ENCODE measurements at places on chromosomes 12 and 14. TPM values are rescaled to one million over a fixed set of nuclear protein-coding genes. Genes with fewer than 3 reads are reported as not detected.

ATL1 gene
- polyA plus RNA-seq = 1.3 TPM

DNA sequence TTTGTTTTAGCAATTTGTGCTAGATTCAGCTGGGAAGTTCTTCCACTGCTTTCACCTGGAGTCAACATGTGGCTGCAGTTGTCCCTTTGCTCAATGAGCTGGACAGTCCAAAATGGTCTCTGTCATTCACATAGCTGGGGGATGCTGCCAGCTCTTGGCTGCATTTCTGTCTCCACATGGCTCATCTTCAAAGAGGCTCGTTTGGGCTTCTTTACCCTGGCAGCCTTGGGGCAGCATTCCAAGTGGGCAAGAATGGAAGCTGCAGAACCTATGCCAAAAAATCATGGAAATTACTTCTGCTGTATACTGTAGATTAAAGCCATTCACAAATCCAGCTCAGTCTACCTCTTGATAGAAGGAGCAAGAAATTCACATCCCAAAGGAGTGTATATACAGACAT lies 199.1 kb downstream of the SLC5A8 start:
- DNase-seq = no peak

DNA sequence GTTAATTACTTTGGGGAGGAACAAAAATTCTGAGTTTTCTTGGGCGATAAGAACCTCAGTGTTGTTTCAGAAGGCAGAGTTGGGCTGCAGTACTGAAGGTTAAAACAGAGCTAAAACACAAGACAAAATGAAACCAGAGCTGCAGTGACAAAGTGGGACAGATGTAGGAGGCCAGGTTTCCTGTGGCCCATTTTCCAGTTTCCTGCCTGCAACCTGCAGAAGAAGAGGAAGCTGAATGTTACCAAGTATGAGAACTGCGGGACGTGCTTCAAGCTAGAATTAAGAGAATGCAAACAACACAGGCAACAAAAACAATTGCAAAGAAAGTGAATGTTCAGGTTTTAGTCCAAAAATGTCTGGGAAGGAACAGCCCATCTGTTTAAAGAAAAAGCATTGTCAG lies 17.8 kb downstream of the ELK3 start:
- DNase-seq = no peak

DNA sequence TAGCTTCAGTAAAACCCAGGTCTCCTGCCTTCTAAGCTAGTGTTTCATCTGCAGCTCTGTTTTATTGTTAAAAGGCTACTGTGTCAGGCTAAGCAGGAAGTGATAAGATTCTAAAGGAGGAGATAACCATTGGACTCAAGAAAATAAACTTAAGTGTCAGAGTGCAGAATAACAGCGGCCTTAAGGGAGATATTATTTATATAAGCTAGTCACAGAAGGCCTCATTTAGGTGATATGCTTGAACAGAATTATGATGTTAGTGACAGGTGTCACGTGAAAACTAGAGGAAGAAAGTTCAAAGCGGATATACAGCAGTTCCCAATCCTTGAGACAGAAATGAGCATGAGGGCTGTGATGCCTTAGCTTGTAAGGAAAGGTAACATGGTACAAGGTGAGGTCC lies 373.4 kb downstream of the FOXG1 start:
- DNase-seq = no peak

NCOR2 gene
- polyA plus RNA-seq = 13.2 TPM

DNA sequence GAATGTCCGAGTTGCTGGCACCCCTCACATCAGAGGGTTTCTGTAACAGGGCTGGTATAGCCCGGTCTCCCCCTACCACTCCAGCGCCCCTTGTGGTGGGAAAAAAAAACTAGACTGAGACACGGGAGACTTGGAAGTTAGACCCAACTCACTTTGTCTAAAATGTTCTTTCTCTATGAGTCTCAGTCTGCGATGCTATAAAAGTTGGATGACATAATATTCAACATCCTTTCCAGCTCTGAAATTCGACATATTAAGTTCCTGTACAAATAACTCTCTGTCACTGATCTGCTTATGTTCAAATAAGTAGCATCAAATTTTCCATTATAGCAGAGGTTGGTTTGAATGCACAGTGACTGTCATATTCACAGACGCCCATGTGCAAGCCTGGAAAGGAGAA lies 25.7 kb upstream of the TC2N start:
- DNase-seq = no peak

DNA sequence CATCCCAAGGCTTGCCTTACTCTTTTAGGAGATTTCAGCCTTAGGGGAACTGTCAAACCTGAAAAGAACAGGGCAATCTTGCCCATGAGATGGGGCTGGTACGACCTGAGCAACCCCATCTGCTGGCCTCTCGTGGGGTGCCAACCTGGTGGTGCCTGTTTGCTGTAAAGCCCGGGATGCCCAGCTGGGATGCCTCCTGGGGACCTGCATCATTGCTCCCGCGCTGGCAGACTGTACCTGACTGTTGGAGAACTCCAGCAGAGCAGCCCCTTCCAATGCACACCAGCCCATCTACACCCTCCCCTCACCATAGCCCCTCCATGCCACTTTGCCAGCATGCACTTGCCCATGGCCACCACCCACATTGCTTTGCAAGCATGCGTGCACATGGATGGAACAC lies 335.7 kb downstream of the RPS29 start:
- DNase-seq = no peak

KRT80 gene
- polyA plus RNA-seq = 0.03 TPM

DNA sequence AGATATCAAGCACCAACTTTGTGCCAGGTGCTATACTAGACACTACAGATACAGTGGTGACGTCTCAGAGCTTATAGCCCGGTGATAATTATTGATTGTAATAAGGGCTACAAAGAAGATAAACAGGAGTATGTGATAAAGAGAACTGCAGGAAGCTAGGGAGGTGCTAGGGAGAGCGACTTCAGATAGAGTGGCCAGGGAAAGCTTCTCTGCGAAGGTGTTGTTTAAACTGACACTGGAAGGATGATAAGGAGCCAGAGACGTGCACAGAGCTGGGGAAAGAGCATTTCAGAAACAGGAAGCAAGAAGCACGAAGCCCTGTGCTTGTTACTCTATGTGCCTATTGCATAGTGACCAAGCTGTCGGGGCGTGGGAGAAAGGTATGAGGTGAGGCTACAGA lies 48.1 kb upstream of the OTX2 start:
- no peak for DNase-seq
